WERI-Rb-1 (cell line): ENCODE measurements at places on chromosomes 4 and X.

GRCh38 chrX:115036029-115036428, 18.6 kb upstream of the IL13RA2 start:
- DNase-seq: no peak

DNA sequence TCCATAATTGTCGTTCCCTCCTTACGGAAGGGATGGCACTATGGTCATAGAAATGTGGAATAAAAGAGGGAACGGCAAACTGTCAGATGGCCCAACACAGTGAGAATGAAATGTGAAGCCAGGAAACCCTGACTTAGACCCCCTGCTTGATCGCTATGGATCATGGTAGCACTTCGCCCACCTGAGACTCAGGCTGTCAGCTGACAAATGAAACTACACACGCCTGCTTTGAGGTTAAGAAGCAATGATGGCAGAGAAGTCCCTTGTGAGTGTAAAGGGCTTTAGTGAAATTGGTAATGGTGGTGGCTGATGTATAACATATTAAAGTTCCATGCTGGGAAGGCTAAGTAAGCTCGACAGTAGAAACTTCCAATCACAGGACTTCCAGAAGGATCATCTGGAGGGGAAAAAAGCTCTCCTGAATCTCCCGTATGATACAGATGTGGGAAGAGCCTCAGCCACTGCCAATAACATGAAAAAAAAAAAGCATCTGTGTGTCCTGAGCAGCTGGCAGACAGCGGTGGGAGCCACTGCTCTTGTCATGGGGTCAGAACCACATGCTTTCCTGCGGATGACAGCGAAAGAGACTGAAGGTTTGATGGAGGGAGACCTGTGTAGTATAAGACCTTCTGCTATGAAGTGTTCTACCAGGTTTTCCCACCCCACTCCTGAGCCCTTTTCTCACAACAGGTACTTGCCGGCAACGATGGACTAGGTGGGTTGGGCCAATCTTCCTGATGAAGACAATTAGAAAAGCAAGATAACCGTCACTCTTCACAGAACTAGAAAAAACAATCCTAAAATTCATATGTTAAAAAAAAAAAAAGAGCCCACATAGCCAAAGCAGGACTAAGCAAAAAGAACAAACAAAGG, 107.6 kb downstream of the AFAP1 start:
- DNase-seq: no peak

GRCh38 chrX:148865277-148866210, 365.1 kb downstream of the AFF2 start:
- no peak for DNase-seq

DNA sequence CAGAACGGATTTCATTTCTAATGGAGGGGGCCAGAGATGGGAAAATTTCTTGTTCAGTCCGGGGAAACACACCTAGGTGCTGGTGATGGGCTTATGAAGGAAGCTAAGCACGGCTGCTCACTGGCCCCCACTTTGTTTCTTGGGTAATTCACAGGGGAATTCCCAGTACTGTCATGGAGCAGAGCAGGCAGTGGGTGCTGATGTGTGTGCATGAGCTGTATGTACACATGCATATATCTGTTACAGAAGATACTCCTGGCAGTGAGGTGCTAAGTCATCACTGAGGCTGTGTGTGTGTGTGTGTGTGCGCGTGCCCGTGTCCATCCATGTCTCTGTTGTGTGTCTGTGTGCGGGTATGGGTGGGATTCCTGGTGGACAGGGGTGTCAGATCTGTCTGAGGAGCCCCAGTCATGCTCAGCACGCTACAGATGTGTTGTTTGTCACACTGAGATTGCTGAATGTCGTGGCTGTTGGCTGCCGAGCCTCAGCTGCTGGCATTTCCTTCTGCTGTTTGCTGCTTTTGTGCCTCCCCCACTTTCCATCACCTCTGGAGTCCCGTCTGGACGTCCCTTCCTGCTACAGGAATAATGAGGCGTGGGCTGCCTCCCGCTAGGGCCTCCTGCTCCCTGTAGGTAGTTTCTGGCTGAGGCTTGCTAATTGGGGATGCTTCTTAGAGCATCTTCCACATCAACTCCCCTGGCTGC, 53.3 kb downstream of the JADE1 start:
- no peak for DNase-seq

DNA sequence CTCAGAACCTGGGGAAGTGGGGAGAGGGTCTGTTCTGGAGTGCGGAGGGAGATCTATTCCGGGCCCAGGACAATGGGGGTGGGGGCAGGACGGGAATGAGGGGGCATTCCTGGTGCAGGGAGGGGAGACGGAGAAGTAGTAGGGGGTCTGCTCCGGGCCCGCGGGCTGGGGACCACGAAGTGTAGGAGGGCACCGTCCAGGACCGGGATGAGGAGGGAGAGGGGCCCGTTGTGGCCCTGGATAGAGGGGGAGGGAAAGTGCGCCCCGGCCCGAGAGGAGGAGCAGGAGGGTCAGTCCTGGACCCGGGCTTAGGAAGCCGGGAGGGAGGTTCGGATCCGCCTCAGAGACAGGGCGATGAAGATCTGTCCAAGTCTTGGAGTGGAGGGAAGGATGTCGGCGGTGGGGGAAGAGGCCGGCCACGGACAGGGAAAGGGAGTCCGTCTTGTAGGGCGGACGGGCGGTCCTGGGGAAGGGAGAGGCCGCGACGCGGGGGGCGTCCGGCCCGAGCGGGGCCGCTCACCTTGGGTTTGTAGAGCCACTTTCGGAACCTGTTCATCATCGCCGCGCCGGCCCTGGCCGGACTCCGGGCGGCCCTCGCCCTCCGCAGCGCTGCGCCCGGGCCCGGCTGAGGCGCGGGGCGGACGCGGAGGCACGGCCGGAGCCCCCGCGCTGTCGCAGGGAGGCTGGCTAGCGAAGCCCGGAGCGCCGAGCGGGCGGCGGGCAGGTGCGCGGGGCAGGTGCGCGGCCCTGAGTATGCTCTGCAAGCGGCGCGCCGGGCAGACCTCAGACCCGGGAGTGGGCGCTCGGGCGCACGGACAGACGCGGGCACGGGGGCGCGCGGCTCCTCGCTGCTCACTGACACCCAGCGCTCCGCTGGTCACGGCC, at the start of gene ZFYVE28:
Gene ZFYVE28, minus strand, starts transcription at position 881 of the 885 bp plus-strand sequence. Its CDS starts 322 bp downstream, at position 559.
- peak; percentile 36 for DNase-seq

- DNase-seq: no peak
Observed at GRCh38 chr4:60885011-60885410, 315.1 kb upstream of the ADGRL3 start.

DNA sequence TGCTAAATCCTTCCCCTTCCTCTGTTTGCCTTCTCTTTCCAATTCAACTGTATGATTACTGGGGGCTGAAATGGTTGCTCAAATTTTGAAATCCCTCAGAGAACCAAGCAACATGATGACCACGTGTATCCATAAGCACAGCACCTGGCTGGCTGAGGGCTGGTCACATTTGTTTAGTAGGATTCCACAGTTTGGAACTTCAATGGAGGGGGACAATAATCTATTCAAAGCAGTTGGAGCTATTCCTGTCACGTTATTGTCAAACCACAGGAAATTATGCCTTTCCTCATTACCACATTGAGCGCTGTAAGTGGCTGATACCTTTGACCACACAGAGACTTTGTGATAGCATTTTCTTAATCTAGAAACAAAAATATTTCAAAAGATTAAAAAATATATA, 7.0 kb downstream of the TMSB4X start:
- no peak for DNase-seq

GRCh38 chr4:154739111-154739510, 4.7 kb upstream of the LRAT start:
- DNase-seq: no peak

- no peak for DNase-seq
Observed at GRCh38 chr4:138666366-138666765, 349.2 kb upstream of the NOCT start.

- DNase-seq: no peak
Observed at GRCh38 chr4:21529214-21529613, 419.4 kb downstream of the KCNIP4 start.

DNA sequence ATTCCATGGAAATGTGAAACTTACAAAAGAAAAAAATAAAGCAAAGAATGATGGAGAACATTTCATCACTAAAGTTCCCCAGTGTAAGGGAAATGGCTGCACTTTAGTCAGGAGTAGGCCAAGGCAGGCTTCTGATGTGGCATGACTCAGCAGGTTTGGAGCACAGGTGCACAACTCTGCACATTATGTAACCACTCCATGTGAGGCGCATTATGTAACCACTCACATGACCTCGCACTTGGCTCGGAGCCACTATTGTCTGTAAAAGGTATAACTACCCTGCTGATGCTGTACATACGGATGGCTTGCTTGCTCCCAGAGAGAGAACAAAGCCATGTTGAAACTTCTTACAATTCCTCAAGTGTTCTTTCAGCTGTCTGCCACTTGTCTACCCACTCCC, 727.6 kb downstream of the TRAM1L1 start:
- DNase-seq: no peak

GRCh38 chr4:23006756-23007155, 314.0 kb downstream of the GBA3 start:
- DNase-seq: no peak

DNA sequence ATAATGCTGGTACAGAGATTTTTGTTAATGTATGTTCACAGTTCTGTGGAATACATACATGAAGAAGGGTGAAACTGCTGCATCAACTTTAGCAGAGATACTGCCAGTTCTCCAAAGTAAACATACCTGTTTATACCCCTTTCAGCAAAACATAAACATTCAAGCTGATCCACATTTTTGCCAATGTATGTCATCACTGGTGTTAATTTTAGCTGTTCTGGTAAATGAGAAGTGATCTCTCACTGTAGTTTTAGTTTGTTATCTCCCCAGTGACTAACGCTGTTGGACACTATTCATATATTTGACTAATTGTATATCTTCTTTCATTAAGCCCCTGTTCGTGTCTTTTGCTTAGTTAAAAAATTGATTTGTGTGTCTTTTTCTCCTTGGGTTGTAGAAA, 82.0 kb downstream of the HAUS3 start:
- no peak for DNase-seq

- DNase-seq: no peak
Observed at GRCh38 chrX:111784667-111785066, 91.3 kb upstream of the TRPC5OS start.

DNA sequence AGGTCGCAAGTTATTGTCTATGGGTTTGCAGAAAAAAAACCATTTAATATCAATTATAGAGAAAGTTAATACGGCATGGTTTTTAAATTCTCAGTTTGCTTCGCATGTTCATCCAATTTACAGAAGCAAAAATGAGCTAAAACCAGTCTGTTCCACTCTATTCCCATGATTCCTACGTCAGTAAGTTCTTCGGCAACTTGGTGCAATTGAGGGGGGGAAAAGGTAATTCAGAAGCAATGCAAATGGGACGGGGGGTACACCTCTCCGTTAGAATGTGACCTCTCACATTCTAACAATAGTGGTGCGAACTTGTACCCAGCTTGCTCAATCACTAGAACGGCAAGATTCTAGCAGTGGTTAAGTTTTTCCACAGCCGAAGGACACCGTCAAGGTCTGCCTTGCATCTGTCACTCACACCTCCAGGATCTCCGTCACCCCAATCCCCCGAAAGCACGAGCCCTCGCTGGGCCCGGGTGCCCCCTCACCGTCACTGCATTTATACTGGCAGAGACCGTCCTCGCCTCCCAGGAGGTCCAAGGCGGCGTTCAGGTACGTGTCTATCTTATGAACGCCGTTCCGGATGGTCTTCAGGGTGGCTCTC, 653 bp downstream of the PLA2G12A start:
- no peak for DNase-seq

GRCh38 chr4:113090954-113091353, 41.5 kb downstream of the ANK2 start:
- no peak for DNase-seq

DNA sequence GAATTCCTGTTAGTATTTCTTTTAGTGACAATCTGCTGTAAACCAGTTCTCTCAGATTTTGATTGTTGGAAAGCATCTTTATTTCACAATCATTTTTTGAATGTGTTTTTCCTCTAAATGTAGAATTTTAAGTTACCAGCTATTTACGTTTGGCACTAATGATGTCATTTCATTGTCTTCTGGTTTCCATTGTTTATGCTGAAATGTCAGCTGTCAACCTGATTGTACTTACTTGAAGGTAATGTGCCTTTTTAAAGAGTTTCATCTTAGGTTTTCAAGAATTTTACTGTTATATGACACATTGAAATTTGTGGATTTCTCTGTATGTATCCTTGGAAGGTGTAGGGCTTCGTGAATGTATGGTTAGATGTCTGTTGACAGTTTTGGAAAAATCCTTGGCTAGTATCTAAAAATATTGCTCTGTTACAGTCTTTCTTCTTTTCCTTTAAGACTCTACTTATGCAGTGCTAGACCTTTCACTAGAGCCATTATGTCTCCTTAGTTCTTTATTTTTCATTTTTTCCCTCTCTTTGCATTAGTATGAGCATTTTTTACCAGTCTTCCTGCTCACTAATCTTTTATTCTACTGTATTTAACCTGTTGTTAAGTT, 30.4 kb downstream of the SMAD1 start:
- DNase-seq: no peak

DNA sequence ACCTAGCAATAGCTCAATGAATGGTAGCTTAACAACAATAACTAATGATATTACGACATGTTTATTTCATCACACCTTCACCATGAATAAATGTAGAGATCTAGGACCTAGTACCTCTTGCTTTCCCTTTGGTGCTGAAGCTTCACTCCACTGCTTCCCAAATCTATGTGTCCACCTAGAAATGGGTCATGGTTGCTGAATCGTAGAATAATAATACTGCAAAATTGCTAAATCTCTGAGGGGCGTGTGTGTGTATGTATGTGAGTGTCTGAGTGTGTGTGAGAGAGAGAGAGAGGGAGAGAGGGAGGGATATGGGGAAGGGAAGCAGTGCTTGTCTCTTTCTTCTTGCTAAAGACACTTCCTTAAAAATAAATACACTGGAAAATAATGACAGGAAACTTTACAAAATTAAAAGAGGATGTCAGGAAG, 109.3 kb upstream of the BMP2K start:
- no peak for DNase-seq

- DNase-seq: no peak
Observed at GRCh38 chr4:78660559-78660958, 109.0 kb downstream of the ANXA3 start.

DNA sequence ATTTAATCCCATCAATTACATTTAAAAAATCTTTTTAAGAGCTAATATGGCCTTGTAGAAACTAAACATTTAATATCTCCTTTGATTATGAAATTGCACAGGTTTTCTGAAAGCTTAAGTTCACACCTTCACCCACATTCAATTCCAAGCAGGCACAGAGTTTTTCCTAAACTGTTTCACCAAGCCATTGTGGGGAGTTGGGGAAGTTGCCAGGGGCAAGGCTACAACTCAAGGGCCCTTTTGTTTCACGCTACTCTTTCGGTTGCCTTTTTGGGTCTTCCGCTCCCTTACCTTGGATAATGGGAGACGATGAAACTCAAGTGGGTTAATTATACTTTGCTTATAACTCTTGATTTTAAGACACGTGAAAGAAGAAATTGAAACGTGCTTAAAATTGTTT, 33.3 kb downstream of the APBB2 start:
- no peak for DNase-seq
